GM06990 (cell line): ENCODE measurements at places on chromosomes 7 and 10.
A peak's percentile ranks its signal among the peaks of the same experiment; 100 is the strongest.

DNA sequence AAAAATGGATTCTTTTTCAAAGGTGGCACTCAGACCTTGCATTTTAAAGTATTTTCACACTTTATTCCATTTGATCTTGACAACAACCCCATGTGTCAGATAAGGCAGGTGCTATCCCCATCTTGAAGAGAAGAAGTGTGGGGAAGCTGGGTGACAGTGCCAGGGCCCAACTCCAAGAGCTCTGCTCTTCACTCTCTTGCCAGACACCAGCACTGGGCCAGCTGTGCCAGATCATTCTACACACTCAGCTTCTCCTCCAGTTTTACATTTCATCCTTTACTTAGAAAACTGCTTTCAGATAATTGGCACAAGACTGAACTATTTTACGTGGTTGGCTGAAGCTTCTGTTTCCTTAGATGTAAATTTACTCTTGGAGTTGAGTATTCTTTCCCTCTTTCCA, 64.4 kb downstream of the ENO4 start:
- no peak for DNase-seq

DNA sequence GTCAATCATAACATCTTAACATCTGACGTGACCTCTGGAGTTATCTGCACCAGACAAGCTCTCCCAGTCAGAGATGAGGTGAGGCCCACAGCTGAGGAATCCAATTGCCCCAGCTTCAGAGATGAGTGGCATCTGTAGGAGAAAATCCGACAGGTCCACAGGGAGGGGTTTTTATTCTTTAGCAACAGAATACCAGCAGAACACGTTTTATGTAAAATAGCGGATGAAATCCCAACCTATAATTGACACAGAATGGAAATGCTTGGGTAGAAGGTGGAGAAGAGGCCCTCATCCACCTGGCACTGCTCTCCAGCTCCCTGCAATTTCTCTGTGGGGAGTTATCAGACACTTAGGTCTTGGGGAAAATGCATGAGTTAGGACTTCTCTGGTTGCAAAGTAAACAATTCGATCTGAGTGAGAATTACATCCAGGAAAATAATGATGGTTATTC, 144.2 kb upstream of the NRP1 start:
- no peak for DNase-seq

DNA sequence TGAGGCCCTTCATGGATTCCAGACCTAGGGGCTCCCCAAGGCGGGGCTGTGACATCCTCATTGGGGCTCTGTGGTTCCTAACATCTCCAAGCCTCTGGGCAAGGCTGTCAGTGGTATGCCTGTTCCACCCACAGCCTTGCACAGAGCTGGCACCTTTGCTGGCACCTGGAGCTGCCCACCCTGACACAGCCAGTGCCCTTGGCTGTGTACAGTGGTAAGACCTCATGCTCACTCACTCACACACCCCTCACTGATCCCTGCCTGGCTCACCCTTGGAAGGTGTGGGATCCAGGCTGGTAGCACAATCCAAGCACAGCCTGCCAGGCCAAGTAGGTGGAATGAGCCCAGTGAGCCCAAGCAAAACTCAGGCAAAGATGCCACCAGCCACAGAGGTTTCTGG, 200.4 kb upstream of the PCDH15 start:
- no peak for DNase-seq

DNA sequence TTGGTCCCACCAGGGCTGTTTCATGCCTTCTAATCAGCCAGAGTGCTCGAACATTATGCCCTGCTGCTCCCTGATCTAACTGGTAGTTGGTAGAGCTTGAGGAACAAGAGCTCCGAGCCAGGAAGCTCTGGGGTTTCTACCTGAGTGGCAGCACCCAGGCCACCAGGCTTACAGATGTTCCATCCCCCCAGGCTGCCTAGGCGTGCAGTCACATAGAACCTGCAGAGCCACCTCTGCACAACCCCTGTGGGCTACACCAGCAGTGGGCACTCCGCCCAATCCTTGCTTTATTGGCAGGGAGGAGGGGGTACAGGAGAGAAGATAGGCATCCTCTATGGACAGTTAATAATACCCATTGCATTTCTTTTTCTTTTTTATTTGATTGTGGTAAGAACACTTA, 21.8 kb downstream of the MAP3K8 start:
- peak; percentile 37 for DNase-seq

- peak; percentile 90 for DNase-seq
These were observed at the start of the genes ECD and FAM149B1 for GRCh38 chr10:73167783-73168464. ECD (minus strand) TSS chr10:73168008; CDS start chr10:73163937, 4,071 bp downstream. FAM149B1 (plus strand) TSS chr10:73168119; CDS start chr10:73168340, 221 bp downstream.

DNA sequence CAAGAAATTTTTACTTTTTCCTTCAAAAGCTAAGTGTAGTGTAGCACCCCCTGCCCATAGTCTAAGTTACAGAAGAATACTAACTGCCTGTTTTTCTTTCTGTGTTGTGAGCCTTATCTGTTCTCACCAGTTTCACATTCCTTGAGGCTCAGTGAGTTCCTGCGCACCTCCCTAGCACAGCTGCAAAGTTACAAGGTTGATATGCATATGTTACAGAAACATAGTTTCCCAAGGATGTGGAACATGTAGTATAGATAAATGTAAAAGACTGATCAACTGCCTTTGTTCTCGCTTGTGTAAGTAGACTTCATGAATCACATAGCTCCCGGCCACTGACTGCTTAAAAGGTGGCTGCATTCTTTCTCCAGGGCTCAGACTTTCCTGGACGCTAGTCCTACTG, 6.7 kb upstream of the ZNF33B start:
- DNase-seq, result no peak

- DNase-seq, result no peak
These were observed 446.1 kb downstream of the ATRNL1 start for GRCh38 chr10:115539142-115539762.

DNA sequence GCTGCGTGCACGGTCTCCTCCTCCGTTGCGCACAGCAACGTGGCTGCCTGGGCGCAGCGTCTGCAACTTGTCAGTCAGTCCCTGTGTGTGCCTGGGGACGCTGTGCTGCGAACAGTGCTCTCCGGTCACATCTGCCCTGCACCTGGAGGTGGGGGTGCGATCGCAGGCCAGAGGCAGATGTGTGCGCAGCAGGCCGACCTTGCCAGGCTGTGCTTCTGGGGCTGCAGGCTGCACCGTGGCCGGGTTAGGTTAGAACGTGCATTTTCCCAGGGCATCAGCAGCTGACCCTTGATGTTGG, 8.2 kb upstream of the GET4 start:
- no peak for DNase-seq

DNA sequence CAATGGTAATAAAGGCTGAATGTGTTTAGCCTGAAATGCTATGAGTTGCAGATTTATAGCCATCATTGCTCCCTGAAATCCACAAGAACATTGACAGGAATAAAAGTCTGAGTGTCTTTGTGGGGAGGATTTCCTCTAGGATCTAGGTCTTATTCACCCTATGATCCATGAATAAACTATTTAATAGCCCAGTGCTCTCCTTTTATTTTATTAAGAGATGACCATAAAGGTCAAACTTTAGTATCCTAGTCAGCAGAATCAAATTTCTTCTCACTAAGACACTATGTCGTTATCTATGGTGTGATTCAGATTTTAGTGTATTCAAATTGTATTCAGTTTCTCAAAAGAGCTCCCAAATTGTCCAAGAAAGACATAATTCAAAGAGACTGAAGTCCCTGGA, 67.8 kb upstream of the AKR1E2 start:
- DNase-seq, result no peak

GRCh38 chr7:100563809-100564400, 9.8 kb downstream of the SAP25 start:
- peak; percentile 61 for DNase-seq

GRCh38 chr7:4037877-4038276, 644.2 kb upstream of the FOXK1 start:
- no peak for DNase-seq

DNA sequence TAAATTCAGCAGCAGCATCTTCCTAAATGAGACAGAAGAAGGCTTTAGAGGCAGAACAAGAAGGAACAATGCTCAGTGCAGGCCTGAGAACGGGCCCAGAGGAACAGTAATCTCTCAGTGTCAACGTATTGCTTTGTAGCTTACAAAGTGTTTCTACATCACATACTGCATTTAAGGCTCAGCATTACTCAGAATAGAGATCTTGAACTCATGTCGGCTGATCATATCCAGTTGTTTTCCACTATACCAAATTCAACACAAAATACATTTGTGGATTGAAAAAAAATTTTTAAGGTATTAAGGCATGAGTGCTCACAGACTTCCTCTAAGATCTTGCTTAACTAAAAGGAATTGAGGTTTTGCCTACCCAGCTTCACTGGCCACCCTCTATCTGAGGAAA, 325.1 kb downstream of the HPSE2 start:
- DNase-seq, result no peak

- DNase-seq, result no peak
These were observed 105.2 kb downstream of the VWC2 start for GRCh38 chr7:49878627-49879026.

DNA sequence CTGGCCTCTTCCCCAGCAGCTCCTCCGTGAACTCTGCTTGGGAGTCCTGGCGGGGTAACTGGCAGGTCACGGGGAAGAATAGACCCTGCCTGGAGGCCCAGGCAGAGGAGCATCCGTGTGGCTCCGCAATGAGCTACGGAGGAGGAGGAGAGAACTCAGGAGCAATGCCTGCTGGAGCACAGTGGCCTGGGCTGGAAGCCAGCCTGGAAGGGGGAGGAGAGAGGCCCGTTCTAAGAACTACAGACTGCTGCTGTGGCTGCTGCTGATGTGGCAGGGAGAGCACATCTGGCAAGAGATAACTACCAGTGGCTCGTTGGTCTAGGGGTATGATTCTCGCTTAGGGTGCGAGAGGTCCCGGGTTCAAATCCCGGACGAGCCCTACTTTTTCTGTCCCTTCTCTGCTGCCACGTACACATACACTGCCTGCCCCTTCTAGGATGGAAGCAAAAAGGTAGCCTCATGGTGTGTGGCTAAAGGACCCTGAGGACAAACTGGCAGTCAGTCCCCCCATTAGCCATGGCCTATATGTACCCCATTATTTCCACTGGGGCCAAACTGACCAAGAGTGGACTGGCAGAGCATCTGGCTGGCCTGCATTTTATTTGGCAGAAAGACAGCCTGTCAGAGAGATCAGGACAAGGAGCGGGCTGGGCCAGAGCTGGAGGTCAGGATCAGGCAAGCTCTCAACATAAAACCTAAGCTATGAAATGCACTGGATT, 7.7 kb upstream of the OPN1SW start:
- peak; percentile 65 for DNase-seq

DNA sequence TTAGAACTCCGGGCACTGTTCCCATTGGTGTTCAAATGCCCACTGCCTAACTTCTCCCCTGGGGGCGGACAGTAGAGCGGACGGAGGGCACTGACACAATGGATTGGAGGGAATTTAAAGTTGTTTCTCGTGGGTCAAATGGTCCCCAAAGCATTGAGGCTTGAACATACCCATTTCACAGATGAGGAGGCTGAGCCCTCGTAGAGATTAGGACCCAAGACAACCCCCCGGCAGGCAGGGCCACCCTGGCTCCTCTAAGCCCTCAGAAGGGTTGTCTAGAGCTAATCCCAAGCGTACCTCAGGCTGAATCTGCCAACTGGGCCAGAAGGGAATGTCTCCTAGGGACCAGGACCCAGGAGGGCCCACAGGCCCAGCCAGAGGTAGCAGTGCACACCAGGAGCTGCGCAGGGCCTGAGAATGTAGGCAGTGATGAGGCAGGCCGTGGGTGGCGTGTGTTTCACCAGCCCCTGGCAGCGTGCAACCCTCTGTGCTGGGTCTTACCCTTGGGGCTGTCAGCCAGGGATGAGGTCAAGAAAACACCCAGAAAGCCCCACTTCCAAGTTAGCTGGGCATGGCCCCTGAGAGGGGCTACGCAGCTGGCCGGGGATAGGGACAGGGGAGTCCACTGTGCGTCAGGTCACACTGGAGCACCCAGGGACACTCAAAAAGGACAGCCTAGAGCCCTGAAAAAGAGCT, 5.8 kb downstream of the AIFM2 start:
- DNase-seq, result no peak

GRCh38 chr10:86168256-86168655, 198.3 kb downstream of the GRID1 start:
- no peak for DNase-seq

GRCh38 chr7:135717693-135718092, 10.3 kb downstream of the SLC13A4 start:
- no peak for DNase-seq

- DNase-seq, result no peak
These were observed 93.5 kb downstream of the UPF2 start for GRCh38 chr10:11949152-11949551.

DNA sequence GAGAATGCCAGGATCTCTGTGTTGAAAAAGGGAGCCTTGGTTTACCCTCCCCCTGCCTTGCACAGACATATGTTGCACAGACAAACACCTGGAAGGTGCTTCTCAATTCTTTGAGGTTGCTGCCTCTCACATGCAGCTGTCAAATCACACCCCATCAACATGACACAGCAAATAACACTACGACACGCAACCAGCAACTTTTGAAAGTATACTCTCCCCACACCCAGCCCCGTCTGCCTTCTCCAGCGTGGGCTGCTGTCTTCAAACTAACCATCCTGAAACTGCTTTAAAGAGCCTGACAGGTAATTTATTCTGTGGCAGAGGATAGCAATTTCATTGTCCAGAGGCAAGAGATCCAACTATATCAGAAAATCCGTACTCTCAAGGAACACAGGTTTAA, 136.1 kb downstream of the PLXNA4 start:
- no peak for DNase-seq

DNA sequence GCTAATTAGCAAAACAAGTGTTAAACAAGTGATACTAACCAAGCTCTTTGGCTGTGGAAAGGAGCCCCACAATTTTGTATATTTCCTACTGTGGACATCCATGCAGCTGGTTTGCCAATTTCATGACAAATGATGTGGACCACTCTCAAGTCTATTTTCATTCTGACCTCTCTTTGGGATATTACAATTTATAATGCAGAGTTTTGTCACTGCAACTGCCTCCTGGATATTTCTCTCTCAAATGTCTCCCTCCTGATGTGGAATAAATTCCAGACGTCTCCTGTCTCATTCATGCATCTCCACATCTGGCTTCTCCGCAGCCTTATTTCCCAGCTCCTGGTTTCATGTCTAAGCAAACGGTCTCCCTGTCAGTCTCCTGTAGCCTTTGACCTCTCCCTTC, 80.6 kb upstream of the RHEB start:
- DNase-seq, result no peak

- no peak for DNase-seq
These were observed 182.2 kb downstream of the HTR7 start for GRCh38 chr10:90675621-90676020.

- no peak for DNase-seq
These were observed 30.9 kb upstream of the VCL start for GRCh38 chr10:73967022-73967429.

- no peak for DNase-seq
These were observed 38.9 kb downstream of the CYP51A1 start for GRCh38 chr7:92095380-92095779.
